ENCODE measurements at places on chromosomes 7 and 10.

GRCh38 chr7:43735802-43736603, 6.7 kb upstream of the COA1 start:
- no peak for DNase-seq

DNA sequence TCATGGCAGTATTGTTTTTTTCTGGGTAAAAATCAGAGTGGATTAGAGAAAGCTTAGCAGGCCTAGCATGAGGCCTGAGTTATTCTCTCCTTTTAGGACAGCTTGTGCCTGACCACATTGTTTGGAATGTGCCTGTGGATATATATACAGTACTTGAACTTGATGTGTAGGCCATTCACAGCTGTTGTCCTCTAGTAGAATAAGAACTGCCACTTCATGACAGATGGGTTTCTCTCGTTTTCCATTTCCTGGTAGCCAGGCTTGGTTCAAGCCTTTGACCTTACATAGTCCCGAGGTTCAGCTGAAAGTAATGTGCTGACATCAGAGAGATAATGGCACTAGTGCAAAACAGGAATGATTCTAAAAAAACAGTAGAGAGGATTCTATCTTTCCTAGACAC, 473.9 kb downstream of the AUTS2 start:
- no peak for DNase-seq

DNA sequence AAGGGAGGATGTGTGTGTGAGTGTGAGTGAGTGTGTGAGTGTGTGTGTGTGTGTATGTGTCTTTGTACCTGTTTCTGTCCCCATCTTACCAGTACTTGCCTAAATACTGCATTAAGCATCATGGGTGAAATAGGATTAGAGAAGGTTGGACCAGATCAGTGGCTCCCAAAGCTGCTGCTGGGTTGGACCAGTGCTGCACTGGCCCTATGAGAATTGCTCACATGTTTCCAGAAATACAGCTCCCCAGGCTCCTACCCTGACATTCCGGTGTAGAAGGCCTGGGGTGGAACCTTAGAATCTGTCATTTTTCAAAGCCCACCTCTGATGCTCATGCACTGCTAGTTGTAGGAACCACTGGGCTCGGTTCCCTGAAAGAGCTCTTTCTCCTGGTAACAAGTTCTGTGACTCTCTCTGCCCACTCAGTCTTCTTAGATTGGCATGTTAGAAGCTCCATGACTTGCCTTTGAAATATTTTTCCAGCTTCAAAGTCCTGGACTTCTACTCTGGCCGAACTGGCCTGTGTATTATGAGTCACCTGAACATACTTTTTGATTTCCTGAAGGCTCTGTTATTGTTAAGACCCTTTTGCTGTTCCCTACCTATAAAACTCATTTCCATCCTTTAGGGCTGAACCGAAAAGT, 224.7 kb downstream of the CUX1 start:
- DNase-seq = no peak

DNA sequence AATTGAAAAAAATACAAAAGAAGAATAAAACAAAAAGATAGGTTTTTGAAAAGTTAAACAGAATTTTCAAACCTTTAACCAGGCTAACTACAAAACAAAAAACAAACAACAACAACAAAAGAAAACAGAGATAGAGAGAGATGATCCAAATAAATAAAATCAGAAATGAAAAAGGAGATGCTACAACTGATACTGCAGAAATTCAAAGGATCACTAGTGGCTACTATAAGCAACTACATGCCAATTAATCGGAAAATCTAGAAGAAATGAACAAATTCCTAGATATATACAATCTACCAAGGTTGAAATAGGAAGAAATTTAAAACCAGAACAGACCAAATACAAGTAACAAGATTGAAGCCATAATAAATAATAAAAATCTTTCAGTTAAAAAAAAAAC, 326.8 kb upstream of the VSTM2A start:
- DNase-seq = no peak

- no peak for DNase-seq
Observed at GRCh38 chr7:158422887-158423560, 164.6 kb downstream of the PTPRN2 start.

DNA sequence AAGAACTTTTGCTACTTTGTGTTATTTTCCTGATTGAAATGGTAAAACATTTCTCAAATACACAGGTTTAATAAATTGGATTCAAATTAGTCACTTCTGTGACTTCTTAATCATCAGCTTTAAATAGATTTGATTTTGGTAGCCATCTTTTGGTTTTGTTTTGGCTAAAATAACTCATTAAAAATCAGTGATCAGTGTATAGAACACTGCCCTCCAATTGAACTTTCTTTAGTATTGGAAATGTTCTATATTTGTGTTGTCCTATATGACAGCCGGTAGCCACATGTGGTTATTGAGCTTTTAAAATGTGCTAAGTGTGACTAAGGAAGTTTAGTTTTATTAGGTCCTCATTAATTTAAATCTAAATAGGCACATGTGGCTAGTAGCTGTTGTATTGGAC, 50.4 kb downstream of the GLCCI1 start:
- DNase-seq = no peak

DNA sequence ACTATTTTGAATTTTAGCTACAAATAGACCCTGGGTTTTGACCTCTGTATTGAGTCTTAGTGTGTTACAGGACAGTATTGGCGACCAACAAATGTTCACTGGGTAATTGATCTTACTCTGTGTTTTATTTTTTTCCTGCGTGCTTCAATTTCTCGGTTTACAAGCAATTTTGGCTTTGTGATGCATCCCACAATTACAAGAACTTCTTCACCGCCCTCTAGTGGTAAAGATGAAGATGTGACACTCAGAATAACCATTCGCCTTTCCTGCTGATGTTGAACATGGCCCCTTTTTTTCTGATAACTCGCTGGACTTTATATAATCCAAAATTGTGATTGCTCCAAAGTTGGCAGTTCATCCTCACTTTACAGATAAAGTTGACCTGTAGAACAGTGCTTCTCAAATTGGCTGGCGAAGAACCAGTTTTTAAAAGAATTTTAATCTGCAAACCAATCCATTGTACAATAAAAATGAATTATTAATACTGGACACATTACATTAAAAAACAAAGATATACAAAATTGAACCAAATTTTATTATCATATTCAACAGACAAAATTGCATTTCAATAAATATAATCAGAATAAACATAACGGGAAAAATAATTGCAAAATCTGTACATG, 20.2 kb upstream of the SMC3 start:
- peak; percentile 66 for DNase-seq

DNA sequence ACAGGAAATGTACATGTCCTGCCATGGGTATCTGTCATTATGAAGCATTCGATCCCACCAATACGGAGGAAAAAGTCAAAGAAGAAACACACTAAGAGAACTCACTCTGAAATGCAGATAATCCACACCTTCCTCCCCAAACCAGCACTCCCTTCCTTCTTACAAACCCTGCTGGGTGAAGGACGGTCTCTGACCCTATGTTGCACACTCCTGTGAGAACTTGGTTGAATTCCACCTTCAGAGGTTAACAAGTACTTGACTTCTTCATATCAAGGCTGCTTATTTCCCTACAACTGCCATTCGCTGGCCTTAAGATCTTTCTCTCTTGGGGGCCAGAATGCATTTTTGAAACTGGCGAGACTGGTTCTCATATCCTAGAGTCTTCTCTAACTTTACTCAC, 16.6 kb downstream of the YWHAG start:
- DNase-seq = no peak

GRCh38 chr7:48112401-48113165, 23.5 kb downstream of the UPP1 start:
- DNase-seq = no peak

- no peak for DNase-seq
Observed at GRCh38 chr10:131567279-131568162, 256.0 kb upstream of the TCERG1L start.

DNA sequence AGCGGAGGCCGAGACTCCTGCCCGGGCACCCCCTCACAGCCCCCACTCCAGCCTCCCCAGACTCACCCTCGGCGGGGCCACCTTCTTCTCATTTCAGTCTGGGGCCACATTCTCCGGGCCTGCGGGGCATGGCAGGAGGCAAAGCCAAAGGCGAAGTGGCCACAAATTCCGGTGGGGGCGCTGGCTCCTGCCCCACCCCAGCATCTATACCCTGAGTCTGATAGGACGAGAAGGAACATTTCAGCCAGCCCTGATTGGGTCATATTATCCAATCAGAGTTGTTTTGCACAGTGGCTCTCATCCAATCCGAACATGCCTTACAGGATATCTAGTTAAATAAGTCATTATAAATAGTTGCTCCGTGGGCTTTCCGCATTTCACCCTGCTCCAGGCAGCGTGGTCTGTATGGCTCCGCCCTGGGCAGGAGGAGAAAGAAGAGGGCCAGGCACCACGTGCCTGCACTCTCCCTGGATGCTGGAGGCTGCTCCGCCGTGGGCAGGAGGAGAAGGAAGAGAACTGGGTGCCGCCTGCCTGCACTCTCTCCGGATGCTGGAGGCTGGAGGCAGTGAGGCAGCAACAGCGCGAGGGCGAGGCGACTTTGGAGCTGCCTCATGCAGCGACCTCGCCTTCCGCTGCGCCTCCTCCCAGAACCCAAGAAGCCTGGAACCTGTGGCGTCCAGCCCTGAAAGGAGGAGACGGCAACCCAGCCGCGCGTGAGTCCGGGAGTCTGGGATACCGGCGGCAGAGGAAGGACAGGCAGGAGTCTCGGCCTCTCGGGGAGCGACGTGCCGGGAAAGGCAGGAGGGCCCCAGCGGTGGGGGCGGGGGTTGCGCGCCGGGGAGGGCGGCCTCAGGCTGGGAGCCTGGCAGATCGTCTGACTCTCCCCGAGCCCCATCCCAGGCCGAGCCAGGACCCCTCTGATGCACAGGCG, 162.9 kb downstream of the ZNF33B start:
- DNase-seq = no peak

GRCh38 chr10:17847585-17848296, 38.6 kb downstream of the MRC1 start:
- DNase-seq = no peak

DNA sequence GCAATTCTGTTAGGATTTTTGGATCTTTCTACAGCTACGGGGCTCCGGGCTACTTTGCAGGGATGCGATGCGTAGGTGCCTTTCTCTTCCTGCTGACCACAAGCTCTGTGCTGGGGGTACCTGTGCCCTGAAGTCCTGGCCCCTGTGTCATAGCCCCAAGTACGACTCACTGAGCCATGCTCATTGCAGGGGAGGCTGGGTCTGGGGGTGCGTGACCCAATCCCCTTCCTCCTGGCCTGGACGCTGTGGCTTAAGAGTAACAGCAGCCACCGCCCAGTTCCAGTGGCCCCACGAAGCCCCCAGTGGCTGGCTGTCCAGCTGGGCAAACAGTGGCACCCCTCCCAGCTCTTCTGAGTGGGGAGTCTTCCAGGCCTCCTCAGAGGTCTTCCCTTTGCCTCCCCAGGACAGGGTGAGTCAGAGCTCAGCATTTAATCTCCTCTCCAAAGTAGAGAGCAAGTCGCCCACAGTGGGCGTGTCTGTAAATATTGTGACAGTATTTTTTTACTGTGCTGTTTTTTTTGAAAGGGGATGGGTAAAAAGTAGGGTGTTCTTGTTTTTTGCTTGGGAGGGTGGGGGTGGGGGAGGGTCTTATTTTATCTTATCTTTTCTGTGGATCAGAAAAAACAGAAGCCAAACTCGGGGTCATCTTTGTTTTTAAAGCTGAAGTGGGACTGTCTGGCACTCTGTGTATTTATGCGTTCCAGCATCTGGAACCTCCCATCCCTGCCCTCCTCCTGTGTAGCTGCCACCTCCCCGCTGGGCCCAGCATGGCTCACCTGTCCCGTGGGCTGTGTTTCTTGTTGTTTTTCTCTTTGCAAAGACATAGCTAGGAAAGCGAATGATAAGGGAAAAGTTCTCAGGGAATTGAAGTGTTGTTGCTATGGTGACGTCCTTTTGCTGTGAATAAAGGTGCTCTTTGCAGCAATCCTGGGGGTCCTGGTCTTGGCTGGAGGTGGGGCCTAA, 8.2 kb downstream of the LFNG start:
- no peak for DNase-seq

GRCh38 chr10:80462981-80463741, 9.1 kb downstream of the TSPAN14 start:
- DNase-seq = no peak

DNA sequence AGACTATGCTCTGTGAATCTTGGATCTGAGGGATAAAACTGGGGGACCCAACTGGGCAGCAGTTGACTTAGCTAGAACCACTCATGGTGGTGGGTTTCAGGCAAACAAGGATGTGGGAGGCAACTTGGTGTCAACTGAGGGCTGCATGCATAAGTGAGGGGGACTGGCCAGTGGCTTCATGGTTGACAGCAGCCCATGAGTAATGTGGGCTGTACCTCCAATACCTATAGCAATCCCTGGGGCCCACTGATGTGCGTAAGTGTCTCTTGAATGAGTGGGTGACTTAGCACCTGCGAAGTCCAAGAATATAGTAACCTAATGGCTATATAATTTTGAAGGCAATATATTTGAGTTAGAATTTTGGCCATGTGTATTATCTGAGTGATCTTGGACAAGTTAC, 13.7 kb upstream of the MAP3K8 start:
- DNase-seq = no peak

DNA sequence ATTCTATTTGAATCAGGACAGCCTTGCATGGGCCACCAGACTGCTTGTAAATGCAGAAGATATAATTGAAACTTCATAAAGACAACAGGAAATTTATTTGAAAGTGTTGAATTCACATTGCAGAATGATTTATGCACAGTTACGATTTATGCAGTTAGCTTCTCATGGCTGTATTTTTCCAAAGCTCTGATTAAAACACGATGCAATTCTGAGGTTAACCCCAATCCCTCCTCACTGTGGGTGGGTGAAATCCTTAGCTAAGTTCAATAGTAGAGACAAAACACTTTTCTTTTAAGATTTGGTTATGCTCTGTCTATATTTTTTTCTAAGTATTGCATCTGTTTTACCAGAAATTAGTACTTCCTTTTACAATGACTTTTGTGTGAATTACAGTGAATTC, 728.8 kb upstream of the IGFBP3 start:
- DNase-seq = no peak

DNA sequence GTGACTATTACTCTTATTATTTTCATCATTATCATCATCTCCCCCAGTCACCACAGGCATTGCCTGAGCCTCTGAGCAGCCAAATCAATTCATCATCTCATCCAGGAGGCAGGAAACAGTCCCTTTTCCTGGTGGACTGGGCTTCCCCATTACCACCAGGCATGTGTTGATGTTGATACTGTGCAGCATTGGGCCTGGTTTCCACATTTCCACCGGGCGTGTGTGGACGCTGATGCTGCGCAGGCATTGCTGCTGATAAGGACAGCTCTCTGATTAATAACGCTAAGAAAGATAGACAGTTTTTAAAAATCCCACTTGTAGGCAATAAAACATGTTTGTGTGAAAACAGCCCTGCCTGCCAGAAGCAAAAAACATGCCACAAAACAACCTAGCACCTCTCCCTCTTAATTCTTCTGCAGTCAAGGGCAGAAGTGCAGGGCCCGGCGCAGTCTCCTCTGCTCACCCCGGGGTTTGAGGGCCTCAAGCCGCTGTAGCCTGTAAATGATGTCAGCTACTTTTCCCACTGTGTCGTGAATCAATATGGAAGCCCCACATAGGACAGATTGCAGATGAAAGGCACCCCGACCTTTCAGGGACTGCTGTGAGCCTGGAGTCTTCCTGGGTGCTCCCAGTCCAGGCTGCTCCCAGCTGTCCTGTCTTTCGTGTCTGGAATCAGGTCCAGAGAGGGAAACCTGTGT, 216.0 kb downstream of the WDR37 start:
- no peak for DNase-seq

GRCh38 chr7:33539198-33539597, 366.1 kb upstream of the BMPER start:
- no peak for DNase-seq

Data from central memory CD4-positive, alpha-beta T cell (primary cell).